ENCODE measurements at places on chromosomes 4 and X.

DNA sequence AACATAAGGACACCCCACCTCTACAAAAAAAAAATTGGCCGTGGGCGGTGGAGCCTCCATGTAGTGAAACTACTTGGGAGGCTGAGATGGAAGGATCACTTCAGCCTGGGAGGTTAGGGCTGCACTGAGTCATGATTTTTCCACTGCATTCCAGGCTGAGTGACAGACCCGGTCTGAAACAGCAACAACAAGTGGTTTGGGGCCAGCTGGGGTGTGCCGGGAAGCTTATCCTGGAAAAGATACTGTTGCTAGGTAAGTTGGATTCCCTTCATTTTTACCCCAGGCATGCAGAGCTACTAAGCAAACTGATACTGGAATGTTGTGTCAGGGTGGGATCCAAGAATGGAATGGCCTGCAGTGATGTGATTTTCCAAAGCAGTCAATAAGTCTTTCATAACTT lies 57.0 kb downstream of the XAGE2 start:
- DNase-seq, result no peak

DNA sequence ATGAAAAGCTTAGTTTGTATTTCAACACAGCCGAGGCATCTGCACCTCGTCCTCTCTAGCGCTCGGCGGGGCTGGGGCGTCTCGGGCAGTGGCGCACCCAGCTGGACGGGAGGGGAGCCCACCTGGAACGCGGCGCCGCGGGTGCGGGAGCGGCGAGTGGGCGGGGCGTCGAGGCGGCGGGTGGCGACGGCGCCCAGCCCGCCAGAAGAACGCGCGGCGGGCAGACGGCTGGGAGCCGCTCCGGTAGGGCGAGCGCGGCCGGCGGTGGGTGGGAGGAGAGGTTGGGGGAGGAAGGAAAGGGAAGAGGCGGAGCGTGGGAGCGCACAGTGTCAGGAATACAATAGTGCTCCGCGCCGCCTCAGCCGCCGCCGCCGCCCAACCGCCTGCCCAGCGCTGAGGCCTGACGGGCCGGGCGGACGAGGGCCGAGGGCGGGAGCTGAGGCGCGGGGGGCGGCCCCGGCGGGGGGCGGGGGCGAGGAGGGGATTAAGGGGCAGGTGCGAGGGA lies at the start of gene JADE3:
TSS of gene JADE3 (plus strand) at position 324 of the 505 bp plus-strand sequence. CDS start 72,474 bp downstream, outside the sequence.
- DNase-seq, result no peak

DNA sequence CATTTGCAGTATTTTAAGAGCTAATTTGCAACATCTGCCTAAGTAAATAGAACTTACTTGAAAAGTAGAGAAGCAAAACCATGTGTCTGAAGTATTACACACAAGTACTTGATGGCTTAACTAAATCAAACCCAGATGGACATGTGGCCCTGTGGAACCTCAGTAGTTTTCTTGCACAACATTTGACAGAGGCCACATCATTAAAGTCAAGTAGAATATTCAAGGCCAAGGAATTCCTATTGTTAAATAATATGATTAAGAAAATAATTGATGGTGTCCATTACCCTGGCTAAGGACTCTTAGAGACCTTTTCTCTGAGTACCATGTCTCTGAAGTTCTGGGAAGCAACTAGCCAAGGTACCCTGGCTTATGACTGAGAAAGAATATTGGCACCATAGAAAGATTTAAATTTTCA lies 135.4 kb upstream of the OTUD4 start:
- no peak for DNase-seq

DNA sequence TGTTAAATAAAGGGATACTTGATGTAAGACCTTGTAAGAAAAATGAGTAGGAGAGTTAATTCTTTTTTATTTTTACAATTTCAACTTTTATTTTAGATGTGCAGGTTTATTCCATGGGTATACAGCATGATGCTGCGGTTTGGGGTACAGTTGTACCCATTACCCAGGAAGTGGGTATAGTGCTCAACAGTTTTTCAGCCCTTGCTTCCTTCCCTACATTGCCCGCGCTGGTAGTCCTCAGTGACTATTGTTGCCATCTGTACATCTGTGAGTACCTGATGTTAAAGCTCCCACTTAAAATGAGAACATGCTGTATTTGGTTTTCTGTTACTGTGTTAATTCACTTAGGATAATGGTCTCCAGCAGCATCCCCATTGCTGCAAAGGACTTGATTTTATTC lies 9.7 kb downstream of the CLCN3 start:
- DNase-seq, result no peak

DNA sequence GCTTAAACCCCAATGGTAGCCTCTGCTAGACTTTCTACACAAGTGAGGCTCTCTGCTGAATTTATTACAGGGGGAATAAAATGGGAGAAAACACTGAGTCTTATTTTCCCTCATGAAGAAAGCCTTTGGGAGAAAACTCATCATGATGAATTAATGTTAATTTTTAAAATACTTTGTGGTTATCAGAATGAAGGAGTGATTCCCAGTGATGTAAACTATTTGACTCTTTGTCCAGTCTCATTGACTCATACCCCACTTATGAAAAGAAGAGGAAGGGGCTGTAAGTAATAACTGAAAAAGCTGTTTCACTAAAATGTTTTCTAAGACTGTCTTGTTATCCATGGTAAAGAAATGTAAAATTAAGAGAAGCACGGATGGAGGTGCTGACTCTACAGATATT lies 208.8 kb downstream of the GRIA3 start:
- DNase-seq, result no peak

DNA sequence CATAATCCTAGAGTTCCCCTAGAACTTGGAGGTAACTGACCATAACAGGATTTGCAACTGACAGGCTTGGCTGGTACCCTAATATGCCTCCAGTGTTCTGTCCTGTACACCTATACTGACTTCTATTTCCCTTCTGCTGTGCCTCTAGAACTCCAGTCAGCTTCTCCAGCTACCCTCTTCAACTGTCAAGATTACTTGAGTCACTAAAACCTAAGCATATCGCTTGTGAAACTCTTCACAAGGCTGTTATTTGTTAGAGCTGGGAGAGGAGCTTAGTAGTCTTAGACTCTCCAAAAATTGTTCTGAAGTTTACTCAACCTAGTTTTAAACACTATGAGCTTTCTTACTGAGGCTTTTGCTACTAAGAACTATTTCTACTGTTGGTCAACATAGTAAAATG lies 52.0 kb downstream of the CCNG2 start:
- DNase-seq, result no peak

- no peak for DNase-seq
These were observed 28.1 kb upstream of the RASL11B start for GRCh38 chr4:52833941-52834525.

- no peak for DNase-seq
These were observed 76.0 kb downstream of the NAT8L start for GRCh38 chr4:2135083-2135482.

DNA sequence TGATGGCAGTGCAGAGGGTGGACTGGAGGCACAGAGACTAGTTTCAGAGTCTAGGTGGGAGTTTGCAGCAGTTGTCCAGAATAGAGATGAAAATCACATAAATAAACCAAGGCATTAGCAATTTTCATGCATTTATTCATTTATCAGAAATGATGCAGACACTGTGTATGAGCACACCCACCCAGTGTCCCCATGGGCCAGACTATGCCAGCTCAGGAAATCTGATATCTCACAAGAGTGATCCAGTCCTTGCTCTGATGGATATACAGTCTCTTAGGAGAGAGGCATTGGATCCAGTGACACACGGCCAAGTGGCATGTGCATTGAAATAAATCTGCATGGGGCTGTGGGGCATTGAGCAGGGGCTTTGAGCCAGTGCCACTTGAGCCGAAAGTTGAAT lies 228.2 kb downstream of the FRMPD4 start:
- DNase-seq, result no peak

- DNase-seq, result no peak
These were observed 59.9 kb downstream of the GK start for GRCh38 chrX:30713061-30713525.

DNA sequence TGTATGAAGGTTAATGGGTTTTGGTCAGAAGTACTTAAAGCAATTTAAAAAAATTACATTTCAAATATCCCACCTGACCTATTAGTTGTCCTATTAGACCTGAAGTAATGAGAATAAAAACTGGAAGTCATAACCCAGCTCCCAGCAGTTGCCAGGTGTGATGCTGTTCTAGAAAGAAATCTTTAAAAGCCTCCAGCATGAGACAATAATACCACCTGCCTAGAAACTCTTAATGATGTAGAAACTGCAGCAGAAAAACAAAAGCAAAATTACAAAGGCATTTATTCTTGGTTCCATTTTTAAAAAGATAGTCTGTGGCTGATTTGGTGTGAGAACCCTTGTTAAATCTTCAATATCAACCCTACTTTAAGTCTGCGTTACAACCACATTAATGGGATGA lies 1137.7 kb upstream of the TENM3 start:
- DNase-seq, result no peak

DNA sequence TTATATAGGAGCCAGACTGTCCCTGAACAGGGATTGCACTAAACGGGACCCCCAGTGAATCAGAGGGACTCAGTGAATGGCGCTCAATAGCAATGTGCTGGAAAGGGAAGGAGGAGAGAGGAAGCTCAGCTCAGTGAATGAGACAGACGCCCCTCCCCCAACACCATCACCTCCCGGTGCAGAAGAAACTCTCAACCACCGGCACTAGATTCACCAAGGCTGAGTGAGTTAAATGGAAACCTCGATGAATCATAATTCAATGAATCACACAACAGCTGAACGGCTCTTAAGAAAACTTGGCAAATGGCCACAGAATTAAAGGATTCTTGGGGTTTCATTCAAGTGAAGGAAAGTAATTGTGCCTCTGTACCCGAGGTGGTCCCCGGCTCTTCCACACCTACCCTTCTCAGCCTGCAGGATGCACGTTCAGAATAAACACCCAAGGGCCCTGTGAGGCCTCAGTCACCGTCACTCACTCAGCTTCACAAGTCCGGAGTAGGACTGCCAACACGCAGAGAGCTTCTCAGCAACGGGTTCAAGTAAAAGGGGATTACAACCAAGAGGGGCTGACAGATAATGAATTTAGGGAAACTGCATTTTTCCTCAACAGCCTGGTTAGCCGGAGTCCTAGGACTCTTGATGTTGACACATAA lies 29.3 kb downstream of the CRMP1 start:
- no peak for DNase-seq

DNA sequence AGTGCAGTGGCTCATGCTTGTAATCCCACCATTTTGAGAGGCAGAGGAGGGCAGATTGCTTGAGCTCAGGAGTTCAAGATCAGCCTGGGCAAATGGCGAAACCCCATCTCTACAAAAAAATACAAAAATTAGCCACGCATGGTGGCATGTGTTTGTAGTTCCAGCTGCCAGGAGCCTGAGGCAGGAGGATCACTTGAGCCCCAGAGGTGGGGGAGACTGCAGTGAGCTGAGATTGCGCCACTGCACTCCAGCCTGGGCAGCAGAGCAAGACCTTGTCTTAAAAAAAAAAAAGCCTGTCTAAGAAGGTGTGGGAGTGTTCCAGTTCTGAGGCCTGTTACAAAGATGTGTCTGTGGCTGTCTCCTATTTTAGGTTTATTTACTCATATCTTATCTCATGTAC lies 38.0 kb downstream of the PI4K2B start:
- no peak for DNase-seq

- no peak for DNase-seq
These were observed 573.9 kb upstream of the MAGEB2 start for GRCh38 chrX:29641461-29641860.

DNA sequence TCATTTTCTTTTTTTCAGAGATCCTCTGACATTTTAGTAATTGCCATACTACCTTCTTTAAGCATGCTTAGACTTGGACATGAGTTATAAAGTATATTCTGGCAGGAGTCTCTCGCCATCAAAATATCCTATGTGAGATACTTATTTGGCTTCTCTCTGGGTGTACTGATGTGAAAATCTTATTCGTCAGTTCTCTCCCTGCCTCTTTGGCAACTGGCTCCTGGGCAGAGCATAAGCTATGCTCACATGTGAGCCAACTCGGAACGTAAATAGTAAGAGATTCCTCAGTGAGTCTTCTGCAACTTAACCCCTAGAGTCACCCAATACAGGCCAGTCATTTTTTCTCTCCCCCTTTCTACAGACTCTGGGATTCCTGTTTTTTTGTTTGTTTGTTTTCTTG lies 91.6 kb downstream of the MAGEB17 start:
- DNase-seq, result no peak

- DNase-seq, result no peak
These were observed 265.3 kb downstream of the RCHY1 start for GRCh38 chr4:75248770-75249407.

- no peak for DNase-seq
These were observed 255.4 kb downstream of the ARHGAP10 start for GRCh38 chr4:147987252-147987651.

DNA sequence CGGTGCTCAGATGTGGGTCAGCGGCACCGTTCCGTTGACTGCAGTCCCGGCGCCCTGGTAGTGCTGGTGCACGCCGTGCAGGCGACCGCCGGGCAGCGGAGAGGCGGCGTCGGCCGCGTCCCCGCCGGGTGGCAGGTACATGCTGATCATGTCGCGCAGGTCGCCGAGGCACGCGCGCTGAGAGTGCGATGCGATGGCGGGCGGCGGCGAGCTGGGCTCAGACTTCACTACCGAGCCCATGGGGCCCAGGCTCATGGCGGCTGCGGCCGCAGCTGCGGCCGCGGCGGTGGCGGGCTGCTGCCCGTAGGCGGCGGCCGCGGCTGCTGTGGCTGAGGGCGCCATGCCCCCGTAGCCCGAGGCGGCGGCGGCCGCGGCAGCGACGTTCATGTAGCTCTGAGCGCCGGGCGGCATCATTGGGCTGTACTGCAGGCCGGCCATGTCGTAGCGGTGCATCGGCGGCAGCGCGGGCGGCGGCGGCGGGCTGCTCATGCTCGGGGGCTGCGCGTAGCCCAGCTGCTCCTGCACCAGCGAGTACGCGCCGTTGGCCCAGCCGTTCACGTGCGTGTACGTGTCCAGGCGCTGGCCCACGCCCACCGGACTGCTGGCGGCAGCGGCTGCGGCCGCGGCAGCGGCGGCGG lies 1.0 kb downstream of the SOX3 start:
- no peak for DNase-seq

GRCh38 chrX:136616987-136617685 lies 30.8 kb upstream of the CD40LG start:
- no peak for DNase-seq

GRCh38 chrX:38804432-38804681 lies 3.1 kb downstream of the MID1IP1 start:
- no peak for DNase-seq

DNA sequence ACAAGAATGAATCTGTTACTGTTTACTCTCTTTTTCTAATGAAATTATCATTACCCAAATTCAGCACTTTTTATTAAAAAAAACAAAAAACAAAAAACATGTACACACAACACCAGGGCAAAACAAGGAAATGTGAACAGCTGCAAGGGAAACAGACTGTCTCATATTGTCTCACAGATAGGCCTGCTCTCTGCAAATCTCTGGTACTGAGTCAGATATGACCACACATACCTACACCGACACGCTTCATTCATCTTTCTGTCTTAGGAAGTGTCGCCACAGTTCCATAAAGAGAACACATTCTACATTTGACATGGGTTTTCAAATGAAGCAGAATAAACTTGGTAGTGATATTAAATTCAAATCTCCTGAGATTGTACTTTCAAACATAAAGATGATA lies 92.2 kb upstream of the GPR34 start:
- no peak for DNase-seq

- DNase-seq, result no peak
These were observed 56.1 kb downstream of the LANCL3 start for GRCh38 chrX:37627602-37628001.
